ENCODE measurements at places on chromosomes 5 and 9.

- DNase-seq, result no peak
Observed at GRCh38 chr9:28105001-28105400, 531.7 kb upstream of the C9orf72 start.

GRCh38 chr5:122237906-122238305, 74.1 kb upstream of the SNCAIP start:
- DNase-seq, result no peak

- no peak for DNase-seq
Observed at GRCh38 chr9:34001298-34001697, 47.4 kb downstream of the UBAP2 start.

DNA sequence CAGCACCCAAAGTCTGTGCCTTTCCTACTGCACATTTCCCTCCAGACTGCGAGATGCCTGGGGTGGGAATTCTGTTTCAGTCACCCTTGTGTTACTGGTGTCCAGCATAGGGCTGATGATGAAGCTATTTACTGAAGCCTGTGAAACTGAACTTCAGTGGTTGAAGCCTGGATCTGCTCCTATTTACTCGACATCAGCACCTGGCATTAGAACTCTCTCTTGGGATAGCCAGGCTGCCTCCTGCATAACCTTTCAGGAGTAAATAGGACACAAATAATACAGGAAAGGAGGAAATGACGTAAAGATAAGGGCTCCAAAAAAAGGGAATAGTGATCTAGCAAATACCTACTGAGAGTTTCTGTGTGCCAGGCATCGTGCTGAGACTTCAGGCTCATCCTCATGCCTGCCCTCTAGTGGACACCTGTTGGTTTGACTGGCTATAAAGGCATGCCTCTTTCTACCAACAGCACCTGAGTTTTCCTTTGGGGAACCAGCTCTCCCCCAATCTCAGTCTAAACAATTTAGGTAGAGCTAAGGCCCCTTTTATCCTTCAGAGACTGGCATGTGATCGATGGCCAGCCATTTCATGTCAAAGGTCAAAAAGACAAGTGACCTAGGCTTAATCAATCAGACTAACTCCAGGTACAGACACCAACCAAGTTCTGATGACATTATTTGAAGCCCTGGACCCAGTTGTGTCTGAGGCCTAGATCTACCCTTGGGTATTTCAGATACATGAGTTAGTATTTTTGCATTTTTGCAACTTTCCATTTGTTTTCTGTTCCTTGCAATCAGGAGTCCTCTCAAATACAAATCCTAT, 192.1 kb upstream of the TRIM32 start:
- no peak for DNase-seq

GRCh38 chr9:79946712-79947111, 374.9 kb downstream of the TLE4 start:
- no peak for DNase-seq

DNA sequence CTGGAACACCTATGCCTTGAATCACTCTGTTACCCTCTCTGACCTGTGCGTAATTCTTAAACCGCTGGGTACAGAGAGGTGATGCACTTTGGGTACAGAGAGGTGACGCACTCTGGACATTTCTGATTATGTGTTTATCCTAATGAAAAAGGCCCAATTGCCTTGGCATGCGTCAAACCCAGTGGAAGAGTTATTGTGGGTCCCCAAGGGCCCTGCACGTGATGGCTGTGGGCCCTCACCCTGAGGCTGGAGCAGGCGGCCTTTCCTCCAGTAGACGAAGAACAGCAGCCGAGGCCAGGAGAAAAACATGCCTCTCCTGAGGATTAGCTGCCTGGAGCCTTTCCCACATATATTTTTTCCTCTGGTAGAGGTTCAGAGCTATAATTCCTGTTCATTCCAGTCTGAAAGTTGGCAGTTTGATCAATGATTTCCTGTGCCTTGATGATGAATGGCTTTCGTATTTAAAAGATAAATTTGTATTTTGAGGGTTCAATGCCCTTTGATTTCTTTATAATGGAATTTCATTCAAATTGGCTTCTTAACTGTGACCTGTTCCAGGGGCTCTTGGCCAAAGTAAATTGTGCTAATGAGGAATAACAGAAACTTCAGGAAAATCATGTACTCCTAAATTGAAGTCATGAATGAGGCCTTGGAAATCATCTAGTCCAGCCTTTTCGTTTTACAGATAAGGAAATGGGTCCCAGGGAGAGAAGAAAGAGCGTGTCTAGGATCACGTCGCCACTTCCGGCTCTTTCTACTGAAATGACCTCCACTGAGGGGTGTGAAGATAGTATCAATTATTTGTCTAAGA, 22.8 kb downstream of the ACER2 start:
- no peak for DNase-seq

DNA sequence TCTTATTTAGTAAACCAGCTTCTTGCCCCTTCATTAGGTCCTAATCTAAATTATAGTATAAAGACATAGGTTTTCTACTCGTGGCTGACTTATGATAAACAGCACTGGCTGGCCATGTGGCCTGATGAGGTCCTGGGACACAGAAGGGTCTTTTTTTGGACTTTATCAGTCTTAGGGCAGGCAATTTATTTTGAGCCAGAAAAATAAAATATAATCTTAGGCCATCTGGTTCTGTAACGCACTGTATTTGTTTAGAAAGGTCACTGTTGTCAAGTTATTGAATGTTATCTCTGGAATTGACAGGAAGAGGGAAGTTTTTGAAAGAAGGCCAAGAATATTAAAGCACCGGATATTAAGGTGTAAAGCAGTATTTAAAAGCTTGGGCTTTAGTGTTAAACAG, 53.9 kb downstream of the RFX3 start:
- DNase-seq, result no peak

- DNase-seq, result no peak
Observed at GRCh38 chr9:114467910-114468309, 37.4 kb downstream of the WHRN start.

DNA sequence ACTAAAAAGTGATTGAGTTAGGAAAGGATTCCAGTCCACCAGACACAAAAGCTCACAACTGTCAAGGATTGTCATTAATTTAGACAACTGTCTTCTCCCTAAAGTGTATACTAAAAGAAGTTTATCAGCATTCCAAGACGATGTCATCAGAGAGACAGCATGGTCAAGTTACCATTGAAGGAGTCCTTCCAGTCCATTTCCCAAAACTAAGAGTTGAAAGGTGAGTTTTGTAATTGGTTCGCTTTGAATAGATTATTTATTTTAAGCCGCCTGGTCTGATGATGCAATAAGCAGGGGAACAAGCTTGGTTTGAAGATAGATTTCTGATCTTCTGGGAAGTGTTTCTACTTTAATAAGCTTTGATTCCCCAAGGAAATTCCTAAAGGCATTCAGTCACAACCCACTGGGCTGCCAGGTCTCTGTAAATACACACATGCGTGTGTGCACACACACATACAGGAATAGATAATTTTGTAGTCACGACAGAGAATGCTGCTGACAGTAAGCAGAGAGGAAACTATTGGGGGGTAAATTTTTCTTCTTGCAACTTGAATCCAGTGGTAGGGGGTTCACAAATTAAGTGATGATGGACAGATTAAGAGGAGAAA, 234.8 kb downstream of the PIK3R1 start:
- no peak for DNase-seq

- DNase-seq, result no peak
Observed at GRCh38 chr5:116378007-116378776, 196.4 kb downstream of the SEMA6A start.

DNA sequence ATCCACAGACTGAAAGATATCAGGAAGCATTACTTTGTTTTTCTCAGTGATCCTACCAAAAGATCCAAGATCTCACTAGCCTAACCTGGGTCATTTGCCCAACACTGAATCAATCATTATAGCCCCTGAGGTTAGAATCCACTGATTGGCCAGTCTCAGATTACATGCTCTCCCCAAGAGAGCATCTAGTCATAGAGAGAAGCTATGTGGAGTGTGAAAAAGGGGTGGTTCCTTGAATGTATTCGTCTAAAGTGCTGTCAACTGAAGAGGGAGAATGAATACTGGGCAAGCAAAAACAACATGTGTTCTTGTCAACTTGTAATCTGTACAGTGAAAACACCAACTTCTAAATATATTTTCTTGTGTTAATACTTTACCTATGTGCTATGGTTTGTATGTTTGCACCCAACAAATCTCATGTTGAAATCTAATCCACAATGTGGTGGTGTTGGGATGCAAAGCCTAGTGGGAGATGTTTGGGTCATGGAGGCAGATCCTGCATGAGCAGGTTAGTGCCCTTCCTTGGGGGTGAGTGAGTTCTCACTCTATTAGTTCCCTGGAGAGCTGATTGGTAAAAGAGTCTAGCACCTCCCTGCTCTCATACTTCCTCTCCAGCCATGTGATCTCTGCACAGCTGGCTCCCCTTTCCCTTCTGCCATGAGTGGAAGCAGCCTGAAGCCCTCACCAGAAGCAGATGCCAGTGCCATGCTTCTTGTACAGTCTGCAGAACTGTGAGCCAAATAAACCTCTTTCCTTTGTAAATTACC, 60.3 kb upstream of the PJA2 start:
- no peak for DNase-seq

GRCh38 chr5:14266686-14267085, 123.5 kb downstream of the TRIO start:
- DNase-seq, result peak; percentile 12

GRCh38 chr9:98862936-98863335, 55.5 kb downstream of the GALNT12 start:
- DNase-seq, result no peak

DNA sequence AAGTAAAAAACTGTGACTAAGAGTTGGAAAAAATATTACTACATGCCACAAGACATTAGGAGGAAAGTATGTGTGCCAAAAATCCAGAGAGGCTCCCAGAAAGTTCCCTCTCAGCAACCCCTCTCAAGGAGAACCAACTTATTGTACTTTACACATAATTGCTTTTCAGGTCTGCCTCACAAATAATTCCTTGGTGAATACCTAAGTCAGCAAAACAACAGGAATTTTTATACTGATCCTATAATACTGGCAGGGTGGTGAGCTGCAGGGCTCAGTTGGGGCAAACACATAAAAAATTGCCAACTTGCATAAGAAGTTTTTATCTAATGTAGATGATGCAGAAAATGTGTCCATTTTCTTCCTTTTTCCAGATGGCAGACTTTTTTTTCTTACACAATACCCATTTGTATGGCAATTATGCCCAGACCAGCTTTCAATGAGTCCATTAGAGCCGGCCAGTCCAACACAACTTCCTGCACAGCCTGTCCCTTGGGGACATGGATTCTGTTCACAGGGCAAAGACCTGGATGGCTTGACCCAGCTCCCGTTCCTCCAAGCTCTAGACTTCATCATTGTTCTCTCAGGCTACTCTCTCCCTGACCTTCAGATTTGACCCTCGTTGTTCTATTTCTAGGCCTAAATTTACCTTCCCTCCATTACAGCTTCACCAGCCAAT, 31.3 kb downstream of the MARCHF3 start:
- no peak for DNase-seq

GRCh38 chr5:30390095-30390494, 803.4 kb upstream of the CDH6 start:
- no peak for DNase-seq

GRCh38 chr5:132394667-132395259, 25.3 kb downstream of the SLC22A5 start:
- no peak for DNase-seq

- no peak for DNase-seq
Observed at GRCh38 chr9:83965350-83966208, 14.4 kb downstream of the HNRNPK start.

DNA sequence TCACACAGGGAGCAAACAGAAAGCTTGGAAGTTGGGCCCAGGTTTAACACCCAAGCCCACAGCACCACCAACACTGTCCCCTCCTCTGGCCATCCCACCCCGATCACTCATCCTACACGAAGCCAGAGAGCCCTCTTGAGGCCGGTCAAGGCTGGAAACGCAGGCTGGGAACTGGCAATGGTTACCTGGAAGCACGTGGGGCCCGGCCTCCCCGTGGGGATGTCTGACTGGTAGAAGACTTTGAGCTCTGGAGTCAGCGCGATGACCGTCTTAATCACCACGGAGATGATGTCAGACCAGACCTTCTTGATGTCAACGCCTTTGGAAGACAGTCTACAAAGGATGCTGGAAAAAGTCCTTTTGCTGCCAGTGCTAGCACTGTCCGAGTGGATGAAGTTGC, 104.1 kb downstream of the TTLL11 start:
- DNase-seq, result no peak

GRCh38 chr5:138230981-138231589, 18.0 kb upstream of the CDC23 start:
- no peak for DNase-seq

DNA sequence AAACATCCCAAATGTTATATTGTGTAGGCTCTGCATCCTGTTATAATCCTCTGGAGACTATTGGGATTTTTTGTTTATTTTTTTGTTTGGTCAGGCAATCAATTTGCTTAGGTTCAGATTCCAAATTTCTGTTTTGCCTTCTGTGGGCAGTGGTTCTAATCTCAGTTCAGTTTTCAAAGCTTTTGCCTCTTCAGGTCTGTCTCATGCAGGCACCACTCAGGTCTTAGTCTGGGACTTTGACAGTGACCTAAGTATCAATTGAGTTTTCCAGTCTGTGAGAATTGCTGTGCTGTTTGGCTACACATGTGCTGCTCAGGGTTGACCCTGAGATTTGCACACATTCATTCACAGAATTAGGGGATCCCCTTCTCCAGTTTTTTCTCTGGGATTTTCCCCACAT, 14.1 kb downstream of the SNX2 start:
- DNase-seq, result no peak

DNA sequence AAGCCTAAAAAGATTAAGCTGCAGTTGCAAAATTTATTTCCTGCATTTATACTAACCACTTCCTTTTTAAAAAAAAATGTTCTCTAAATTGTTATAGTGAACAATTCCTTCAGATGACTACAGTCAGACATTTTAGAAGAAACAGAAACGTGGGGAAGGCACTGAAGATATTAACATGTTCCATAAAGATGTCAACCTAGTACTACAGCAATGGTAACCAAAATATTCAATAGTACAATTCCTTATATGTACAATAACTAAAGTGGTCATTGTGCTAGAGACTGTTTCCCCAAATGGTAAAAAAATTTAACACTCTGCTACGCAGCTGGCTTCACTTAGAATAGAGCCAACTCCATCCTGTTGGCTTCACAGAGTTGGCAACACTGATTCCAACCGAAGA, 97.7 kb downstream of the FNBP1 start:
- no peak for DNase-seq

GRCh38 chr5:124697501-124697900, 48.9 kb downstream of the ZNF608 start:
- DNase-seq, result no peak

GRCh38 chr9:109468927-109469326, 29.2 kb downstream of the PTPN3 start:
- DNase-seq, result no peak
